ENCODE measurements at places on chromosomes 2 and 18. TPM values are rescaled to one million over a fixed set of nuclear protein-coding genes. Genes with fewer than 3 reads are reported as not detected.

Gene RIT2
- polyA plus RNA-seq = not detected

Gene SIX3
- polyA plus RNA-seq = 0.07 TPM

Gene UGT1A7
- not detected for polyA plus RNA-seq

Gene PJVK
- 2.2 TPM for polyA plus RNA-seq

Gene REEP1
- 0.16 TPM for polyA plus RNA-seq

Gene CYP1B1
- polyA plus RNA-seq = 29.7 TPM

Gene MOCOS
- 0.38 TPM for polyA plus RNA-seq

Gene PARD6G
- 0.20 TPM for polyA plus RNA-seq

Gene FER1L5
- not detected for polyA plus RNA-seq

Gene NEURL3
- polyA plus RNA-seq = 0.76 TPM

Gene COL5A2
- 0.39 TPM for polyA plus RNA-seq

Gene GTF2A1L
- not detected for polyA plus RNA-seq

Gene UNC50
- polyA plus RNA-seq = 75.9 TPM

DNA sequence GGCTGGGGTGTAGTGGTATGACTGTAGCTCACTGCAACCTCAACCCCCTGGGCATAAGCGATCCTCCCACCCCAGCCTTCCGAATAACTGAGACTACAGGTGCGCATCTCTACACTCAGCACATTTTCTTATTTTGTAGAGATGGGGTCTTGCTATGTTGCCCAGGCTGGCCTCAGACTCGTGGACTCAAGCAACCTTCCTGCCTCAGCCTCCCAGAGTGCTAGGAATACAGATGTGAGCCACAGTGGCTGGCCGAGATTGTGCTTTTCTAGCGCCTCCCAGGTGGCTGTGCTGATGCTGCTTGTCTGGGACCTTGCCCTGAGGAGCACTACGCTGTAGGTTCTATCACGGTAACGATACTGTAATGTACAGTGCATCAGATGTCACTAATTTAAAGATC, 155.6 kb downstream of the AGAP1 start:
- no peak for DNase-seq

- no peak for DNase-seq
Measured at GRCh38 chr2:183029219-183029618, 9.0 kb downstream of the NCKAP1 start.

DNA sequence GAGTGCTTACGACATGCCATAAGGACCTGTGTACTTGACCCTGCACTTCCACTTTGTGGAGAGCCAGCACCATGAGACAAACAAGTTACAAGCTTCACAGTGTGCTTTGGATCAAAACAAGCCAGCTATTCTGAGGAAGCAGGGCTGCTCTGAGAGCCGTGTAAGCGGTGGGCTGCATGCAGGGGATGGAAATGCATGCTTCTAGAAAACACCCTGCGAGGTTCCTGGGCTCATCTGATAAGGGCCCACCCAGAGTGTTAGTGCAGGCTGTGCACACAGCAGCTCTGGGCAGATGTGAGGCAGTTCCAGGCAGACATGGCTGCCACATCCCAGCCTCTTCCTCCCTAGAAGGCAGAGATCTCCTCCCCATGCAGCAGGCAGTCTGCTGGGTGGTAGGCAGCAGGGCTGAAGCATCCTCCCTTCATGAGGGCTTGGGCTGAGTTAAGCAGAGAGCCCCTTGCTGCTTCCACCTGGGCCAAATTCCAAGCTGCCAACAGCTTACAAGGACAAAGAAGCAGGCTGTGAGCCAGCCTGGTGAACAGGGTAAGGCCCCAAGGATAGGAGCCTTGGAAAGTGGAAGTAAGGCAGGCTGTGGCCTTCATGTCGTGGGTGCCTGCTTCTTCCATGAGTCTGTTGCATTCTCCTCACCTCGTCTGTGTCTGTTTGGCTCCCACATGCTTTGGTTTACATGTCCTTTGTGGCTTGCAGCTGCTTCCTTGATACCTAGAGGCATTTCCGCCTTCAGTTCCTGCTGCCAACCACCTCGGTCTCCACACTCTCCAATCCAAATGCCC, 7.7 kb downstream of the PSD4 start:
- DNase-seq = no peak

DNA sequence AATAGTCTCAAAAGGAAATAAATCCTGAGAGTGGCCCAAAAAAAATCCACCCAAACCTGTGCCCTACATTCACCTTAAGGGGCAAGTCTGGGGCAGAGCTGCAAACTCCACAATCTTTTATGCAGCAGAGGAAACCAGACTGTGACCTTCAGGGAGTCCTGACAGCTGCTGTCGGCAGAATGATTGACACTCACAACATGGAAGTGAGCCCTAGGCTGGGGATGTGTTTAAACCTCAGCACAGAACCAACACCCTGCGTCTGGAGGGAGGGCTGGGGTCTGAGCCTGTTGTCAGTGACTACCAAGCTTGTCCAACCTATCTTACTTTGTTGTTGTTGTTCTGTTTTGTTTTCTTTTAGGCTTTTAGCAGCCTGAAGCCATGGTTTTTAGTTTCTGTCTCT, 39.6 kb downstream of the CRACDL start:
- no peak for DNase-seq

- DNase-seq = no peak
Measured at GRCh38 chr2:96204836-96205624, 3.6 kb downstream of the STARD7 start.

- DNase-seq = no peak
Measured at GRCh38 chr18:24459772-24460171, 665 bp upstream of the HRH4 start.

GRCh38 chr2:43363120-43363519, 136.7 kb upstream of the ZFP36L2 start:
- no peak for DNase-seq

- no peak for DNase-seq
Measured at GRCh38 chr2:164840458-164840929, 1.1 kb downstream of the COBLL1 start.

DNA sequence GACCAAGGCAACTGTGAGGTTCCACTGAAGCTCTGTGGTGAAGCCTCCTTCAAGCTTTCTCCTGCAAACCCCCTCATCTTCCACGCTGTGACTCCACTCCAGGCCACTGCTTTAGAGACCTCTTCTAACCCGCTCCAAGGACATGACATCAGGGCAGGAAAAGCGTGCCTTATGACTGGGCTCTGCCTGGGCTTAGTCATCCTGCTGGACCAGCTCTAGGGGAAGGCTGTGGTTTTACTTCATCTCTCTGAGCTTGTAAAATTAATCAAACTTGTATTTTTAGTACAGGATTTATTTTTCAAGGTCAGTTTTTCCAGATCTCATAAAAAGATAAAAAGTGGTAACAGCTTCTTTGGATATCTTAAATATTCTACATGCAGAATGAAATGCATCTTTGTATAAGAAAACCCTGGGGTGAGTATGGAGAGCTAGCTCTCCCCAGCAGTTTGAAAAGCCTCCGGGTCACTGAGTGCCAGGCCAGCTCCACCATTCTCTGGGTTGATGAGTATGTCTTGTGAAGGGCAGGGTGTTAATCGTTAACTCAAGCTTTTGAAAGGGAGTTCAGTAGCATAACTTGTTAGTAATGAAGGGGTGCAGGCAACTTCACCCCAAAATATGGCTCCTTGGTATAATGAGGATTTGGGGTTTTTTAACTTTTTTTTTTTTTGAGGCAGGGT, 33.1 kb upstream of the YPEL5 start:
- DNase-seq = no peak

DNA sequence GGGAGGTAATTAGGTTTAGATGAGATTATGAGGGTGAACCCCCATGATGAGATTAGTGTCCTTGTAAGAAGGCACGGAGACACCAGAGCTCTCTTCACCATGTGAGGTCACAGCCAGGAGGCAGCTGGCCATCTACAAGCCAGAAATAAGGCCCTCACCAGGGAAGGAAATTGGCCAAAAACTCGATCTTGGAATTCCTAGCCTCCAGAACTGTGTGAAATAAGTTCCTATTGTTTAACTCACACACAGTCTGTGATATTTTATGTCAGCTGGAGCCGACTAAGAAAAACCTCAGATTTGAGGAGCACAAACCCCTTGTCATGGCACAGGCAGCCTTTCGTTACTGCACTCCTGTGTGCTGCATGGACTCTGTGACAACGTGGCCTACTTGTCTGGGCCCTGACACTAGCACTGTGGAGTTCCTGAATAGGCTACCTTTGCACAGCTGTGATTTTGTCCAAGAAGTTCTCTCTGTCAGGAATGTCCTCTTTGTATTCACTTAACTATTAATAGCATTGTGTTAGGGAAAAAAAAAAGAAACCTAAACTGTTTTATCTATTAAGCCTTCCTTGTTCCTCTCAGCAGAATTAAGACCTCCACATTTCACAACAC, 319.8 kb downstream of the TDRD15 start:
- DNase-seq = no peak

- DNase-seq = no peak
Measured at GRCh38 chr2:8817221-8817620, 20.2 kb downstream of the KIDINS220 start.

DNA sequence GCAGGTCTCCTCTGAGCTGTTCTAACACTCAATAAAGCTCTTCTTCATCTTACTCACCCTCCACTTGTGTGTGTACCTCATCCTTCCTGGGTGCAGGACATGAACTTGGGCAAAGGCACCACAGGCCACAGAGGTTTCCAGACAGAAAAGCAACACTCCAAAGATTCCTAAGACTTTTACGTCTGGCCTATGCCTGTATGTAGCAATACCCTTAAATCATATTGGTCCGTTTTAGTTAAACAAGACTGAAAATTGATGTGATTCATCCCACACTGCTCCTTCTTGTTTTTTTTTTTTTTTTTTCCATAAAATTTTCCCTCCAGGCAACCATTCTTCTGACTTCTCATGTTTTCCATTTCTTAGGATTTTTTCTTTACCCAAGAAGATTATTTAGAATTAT, 404.3 kb downstream of the PID1 start:
- no peak for DNase-seq

- DNase-seq = no peak
Measured at GRCh38 chr2:121049131-121049530, 235.9 kb downstream of the TFCP2L1 start.

DNA sequence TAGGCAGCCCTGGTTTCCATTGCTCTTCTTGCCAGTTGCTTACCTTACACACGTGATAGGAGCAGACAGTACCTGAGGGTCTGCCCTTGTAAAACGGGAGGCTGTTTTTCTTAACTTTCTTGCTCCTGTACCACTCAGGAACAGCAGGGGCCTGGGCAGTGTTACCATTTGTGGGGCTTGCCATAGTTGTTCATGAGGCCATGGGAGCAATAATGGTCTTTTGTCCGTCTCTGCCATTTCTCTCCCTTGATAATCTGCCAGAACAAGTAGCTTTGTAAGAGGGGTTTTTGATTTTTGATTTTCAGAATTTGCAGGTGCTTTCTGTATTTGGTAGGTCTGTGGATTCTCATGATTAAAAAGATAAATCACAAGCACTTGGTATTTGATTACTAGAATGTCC, 259.0 kb downstream of the PHLPP1 start:
- DNase-seq = no peak

- DNase-seq = no peak
Measured at GRCh38 chr2:95206096-95206495, 1.2 kb upstream of the ZNF892 start.

- no peak for DNase-seq
Measured at GRCh38 chr2:151161821-151162551, 99.7 kb downstream of the RBM43 start.

DNA sequence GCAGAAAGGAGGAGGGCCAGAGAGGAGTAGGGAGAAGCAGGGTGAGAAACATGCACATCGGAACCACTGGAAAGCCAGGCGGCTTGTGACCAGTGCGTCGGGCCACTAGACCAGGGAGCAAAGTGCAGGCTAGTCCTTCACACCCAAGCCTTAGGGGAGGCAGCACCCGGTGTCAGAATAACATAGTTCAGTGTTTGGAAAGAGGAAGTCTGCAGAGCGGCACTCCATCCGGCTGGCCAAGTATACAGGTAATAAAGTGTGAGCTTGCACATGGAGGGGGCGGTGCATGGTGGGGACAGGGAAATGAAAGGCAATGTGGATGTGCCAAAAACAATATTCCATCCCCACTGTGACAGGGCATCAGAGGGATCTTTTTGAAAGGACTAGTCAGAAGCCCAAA, 69.7 kb downstream of the ZNF521 start:
- DNase-seq = no peak

DNA sequence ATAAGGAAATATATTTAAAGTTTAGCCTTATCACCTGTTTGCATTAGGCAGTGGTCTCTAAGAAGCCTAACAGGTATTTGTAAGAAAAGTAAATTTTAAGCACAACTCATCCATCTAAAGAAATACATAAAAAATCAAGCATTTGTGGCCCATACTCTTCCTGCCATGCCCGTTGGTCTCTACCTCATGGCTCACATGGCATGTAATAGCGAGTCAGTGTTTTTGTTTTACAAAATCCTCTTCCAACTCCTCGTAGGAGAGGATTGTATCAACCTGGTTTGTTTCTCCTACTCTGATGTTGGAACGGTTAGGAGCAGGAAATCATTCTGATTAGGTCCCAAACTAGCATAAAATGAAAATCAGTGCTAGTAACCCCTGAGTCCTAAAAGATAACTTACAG, 91.8 kb downstream of the FMNL2 start:
- no peak for DNase-seq

DNA sequence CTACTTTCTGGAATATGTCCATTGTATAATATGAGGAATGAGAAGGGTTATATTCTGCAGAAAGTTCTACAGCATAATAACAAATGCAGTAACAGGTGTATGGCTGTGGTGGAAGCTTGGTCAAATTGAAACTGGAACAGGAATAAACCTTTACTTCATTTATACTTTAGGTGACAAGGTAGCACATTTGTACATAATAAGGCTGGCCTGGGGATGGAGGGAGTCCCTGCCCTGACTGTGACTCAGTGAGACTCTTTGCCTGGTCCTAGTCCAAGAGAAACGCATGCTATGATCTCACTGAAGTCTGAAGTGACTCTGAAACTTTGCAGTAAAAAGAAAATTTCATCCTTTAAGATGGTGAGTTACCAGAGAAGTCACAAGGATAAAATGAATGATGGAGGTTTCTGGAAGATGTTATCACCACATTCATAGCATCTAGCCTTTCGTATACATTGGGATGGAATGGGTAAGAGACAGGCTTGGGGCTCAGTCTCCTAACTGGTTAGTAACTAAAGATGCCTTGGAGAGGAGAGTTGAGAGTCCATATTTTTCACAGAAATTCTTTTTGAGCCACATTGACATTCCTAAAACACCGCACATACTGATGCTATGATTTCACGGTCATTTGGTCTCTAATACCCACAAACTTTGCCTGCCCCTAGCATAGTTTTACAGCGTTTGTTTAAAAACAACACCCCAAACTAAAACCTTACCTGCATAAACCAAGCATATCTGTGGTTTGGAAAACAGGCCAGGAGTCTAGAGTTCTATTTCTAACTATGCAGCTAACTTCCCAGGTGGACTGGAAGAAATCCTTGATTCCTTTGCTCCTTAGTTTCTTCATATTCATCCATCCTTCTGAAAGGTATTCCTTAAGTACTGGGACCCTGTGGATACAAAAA, 42.4 kb upstream of the NABP1 start:
- DNase-seq = no peak
